ENCODE measurements at places on chromosomes 12 and 14. TPM values are rescaled to one million over a fixed set of nuclear protein-coding genes. Genes with fewer than 3 reads are reported as not detected.
A peak's percentile ranks its signal among the peaks of the same experiment; 100 is the strongest.

- DNase-seq: no peak
Measured at GRCh38 chr14:70692210-70692609, 50.5 kb downstream of the TTC9 start.

DNA sequence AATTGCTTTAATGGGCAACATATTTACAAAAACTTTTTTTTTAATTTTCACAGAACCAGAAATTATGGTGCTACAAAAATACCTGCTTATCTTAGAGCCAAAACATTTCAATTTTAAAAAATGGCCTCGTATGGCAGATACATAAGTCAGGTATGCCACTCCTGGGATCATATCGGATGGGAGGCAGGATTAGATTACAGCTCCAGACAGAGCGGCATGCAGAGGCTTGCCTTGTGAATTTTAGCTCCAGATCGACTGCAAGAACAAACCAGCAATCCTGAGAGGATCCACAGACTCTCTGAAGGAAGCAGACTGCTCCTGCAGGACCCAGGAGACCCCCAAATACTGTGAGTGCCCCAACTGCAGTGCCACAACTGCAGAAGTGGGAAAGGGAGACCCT is 169.3 kb upstream of the AMIGO2 start:
- no peak for DNase-seq

- DNase-seq: peak; percentile 56
Measured at GRCh38 chr14:24411443-24412389, 12.9 kb downstream of the NYNRIN start.

MANSC4 gene
- total RNA-seq: not detected
